Right atrium auricular region (tissue), 2 donors: ENCODE measurements at places on chromosomes 2 and 18. TPM values are rescaled to one million over a fixed set of nuclear protein-coding genes. Genes with fewer than 3 reads are reported as not detected.

FASTKD2 gene
- 45.5 TPM for total RNA-seq

TFPI gene
- total RNA-seq: 58.2 TPM

C1QL2 gene
- not detected for total RNA-seq

CAMKMT gene
- 4.6 TPM for total RNA-seq

BMP10 gene
- 1.9 TPM for total RNA-seq

SLC19A3 gene
- 1.0 TPM for total RNA-seq

GALNT3 gene
- 0.11 TPM for total RNA-seq

RAB6D gene
- total RNA-seq: not detected

ECEL1 gene
- not detected for total RNA-seq

GRCh38 chr2:13667415-13667757 is 950.6 kb downstream of the TRIB2 start:
- H3K27ac ChIP-seq: no peak overlapping the region
- no peak overlapping the region for H3K4me3 ChIP-seq
- H3K36me3 ChIP-seq: no peaks in the 10 kb centered on the region
- H3K27me3 ChIP-seq: no peaks in the 10 kb centered on the region

DNA sequence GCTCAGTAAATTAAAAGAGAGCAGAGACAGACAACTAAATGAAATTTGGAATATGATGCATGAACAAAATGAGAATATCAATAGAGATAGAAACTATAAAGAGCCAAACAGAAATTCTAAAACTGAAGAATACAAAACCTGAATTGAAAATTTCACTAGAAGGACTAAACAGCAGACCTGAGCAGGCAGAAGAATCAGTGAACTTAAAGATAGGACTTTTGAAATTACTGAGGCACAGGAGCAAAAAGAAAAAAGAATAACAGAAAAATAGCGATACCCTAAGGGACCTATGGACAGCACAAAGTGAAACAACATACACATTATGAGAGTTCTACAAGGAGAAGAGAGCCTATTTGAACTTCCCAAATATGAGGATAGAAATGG is 41.6 kb downstream of the UNC50 start:
- no peak overlapping the region for H3K4me3 ChIP-seq
- H3K27me3 ChIP-seq: no peaks in the 10 kb centered on the region
- no peak overlapping the region for H3K27ac ChIP-seq
- H3K36me3 ChIP-seq: peaks cover 11% of the 10 kb centered on the region
- DNase-seq: no peak
- no peaks in the 10 kb centered on the region for H3K4me1 ChIP-seq

- H3K27ac ChIP-seq: no peak overlapping the region
- H3K27me3 ChIP-seq: no peaks in the 10 kb centered on the region
- H3K36me3 ChIP-seq: peaks cover 85% of the 10 kb centered on the region
- H3K4me3 ChIP-seq: no peak overlapping the region
- no peaks in the 10 kb centered on the region for H3K4me1 ChIP-seq
- no peak for DNase-seq
Measured at GRCh38 chr2:190984595-190984994, 29.4 kb downstream of the STAT1 start.

- no peaks in the 10 kb centered on the region for H3K36me3 ChIP-seq
- H3K27me3 ChIP-seq: no peaks in the 10 kb centered on the region
- H3K4me3 ChIP-seq: peak within 1 kb of the TSS; percentile 51
- peak within 1 kb of the TSS; percentile 69 for H3K27ac ChIP-seq
Measured at GRCh38 chr2:27078267-27079194, at the start of gene EMILIN1. Gene EMILIN1, plus strand, starts transcription at chr2:27078615. Its CDS starts 451 bp downstream, at chr2:27079066.

DNA sequence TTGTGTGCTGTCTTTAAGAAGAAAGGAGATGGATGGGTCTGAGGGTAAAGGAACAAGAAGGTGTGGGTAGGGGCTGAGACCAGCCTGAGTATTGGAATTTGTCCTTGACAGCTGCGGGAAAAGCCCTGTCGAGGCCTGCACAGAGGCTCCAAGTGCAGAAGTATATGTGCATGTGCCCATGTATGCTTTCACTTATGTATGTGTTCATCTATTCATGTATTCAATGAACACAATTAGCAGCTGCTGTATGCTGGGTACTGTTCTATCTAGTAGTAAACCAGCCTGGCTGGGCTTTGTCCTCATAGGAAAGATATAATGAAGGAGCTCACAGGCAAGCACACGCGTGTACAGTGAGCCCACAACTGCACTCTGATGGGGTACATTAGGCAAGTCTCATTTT is 181.4 kb downstream of the CALCRL start:
- no peak overlapping the region for H3K27ac ChIP-seq
- no peaks in the 10 kb centered on the region for H3K36me3 ChIP-seq
- H3K27me3 ChIP-seq: no peaks in the 10 kb centered on the region
- H3K4me3 ChIP-seq: no peak overlapping the region

DNA sequence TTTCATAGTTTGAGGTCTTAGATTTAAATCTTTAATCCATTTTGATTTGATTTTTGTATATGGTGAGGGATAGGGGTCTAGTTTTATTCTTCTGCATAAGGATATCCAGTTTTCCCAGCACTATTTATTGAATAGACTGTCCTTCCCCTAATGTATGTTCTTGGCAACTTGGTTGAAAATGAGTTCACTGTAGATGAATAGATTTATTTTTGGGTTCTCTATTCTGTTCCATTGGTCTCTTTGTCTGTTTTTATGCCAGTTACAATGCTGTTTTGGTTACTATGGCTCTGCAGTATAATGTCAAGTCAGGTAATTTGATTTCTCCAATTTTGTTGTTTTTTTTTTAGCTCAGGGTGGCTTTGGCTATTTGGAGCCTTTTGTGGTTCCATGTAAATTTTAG is 5.9 kb downstream of the FAM171B start:
- H3K4me1 ChIP-seq: no peaks in the 10 kb centered on the region
- no peaks in the 10 kb centered on the region for H3K36me3 ChIP-seq
- no peak overlapping the region for H3K4me3 ChIP-seq
- H3K27ac ChIP-seq: no peak overlapping the region

DNA sequence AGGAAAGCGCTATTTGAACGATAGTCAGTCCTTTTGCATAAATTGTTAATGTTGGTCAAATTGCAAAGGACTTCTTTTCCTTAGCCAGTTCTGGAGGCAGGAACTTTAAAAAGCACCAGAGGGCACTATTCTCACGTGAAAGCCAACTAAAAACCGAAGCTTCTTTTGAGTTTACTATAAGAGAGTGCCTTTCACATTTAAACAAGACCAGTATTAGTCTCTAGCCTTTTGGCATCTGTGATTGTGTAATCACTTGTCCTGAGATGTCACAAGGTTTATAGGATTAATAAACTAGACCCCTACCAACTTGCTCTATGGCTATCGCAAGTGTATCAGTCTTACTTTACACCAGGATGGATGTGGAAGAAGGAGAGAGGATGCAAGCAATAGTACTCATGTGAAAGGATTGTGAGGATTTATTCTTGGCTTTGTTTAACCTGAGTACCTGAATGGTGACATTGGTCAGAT is 14.4 kb upstream of the STAT4 start:
- DNase-seq: no peak
- no peaks in the 10 kb centered on the region for H3K27me3 ChIP-seq
- H3K36me3 ChIP-seq: no peaks in the 10 kb centered on the region
- peaks cover 5% of the 10 kb centered on the region for H3K4me1 ChIP-seq

DNA sequence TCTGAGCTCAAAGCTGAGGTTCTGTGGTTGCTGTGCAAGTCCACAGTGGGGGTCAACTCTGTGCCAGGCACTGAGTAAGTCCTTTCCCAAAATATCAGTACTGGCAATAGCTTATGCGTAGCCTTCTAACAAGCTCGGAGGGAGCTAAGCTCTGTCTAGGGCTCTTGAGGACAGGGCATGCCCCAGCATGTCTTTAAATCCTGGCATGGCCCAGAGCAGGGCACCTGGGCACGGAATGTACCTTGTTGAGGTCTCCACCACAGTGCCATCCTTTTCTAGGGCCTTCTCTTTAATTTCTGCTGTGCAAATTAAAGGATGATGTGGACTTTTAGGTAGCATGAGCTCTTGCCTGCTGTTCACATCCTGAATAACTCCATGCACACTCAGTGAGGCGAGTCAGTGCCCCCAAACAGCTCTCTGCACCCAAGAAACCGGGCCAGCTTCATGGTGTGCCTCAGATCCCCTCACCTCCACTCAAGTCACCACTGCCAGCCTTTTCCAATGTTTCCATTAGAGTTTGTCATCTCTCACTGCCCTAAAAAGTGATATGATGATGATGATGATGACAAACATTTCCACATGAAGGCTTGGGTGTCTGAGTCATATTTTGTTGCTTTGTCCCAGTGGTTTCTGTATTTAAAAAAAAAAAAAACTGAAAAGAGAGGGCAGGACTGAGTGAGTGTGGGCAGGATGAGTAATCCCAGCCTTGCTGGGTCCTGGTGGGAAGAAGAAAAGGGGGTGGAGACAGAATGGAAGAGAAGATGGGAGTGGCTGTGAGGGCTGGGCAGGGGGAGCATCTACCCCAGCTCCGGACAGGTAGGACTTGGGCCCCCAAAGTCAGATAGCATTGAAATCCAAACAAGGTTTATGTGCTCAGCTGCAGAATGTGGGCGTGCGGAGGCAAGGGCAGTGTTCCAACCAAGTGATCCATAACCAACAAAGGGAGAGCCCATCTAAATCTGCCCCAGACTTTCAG is 78.9 kb downstream of the ZBTB7C start:
- H3K27me3 ChIP-seq: no peaks in the 10 kb centered on the region
- no peak overlapping the region for H3K4me3 ChIP-seq
- H3K4me1 ChIP-seq: no peaks in the 10 kb centered on the region
- no peak overlapping the region for H3K27ac ChIP-seq
- no peak for DNase-seq

- DNase-seq: no peak
- H3K4me3 ChIP-seq: no peak overlapping the region
- no peaks in the 10 kb centered on the region for H3K36me3 ChIP-seq
Measured at GRCh38 chr18:63322206-63322605, 2.6 kb upstream of the BCL2 start.

- H3K27me3 ChIP-seq: no peaks in the 10 kb centered on the region
- no peaks in the 10 kb centered on the region for H3K36me3 ChIP-seq
- no peak overlapping the region for H3K4me3 ChIP-seq
- H3K27ac ChIP-seq: no peak overlapping the region
Measured at GRCh38 chr2:167581961-167582574, 665.3 kb downstream of the STK39 start.

- DNase-seq: no peak
- H3K27ac ChIP-seq: no peak overlapping the region
- H3K36me3 ChIP-seq: no peaks in the 10 kb centered on the region
- H3K27me3 ChIP-seq: no peaks in the 10 kb centered on the region
Measured at GRCh38 chr2:239584986-239585385, 184.2 kb upstream of the HDAC4 start.

DNA sequence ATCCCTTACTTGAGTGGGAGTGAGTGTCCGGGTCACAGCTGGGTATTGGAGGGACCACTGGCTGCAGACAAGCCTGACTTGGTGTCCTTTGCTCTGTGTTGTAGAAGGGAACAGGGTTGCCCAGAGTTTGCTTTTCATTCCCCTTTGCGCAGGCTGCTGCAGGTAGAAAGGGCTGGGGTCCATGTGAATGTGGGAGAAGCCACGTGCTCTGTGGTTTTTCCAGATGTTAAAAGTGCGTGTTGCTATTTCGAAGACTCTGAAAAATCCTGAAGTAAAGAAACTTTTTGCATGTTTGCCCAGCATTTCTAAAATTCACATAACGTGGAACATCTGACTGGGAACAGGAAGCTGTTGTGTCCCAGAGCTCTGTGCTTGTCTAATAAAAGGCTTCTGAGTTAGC is 28.8 kb downstream of the GLI2 start:
- no peak overlapping the region for H3K4me3 ChIP-seq
- H3K27me3 ChIP-seq: no peaks in the 10 kb centered on the region
- no peaks in the 10 kb centered on the region for H3K4me1 ChIP-seq
- no peak for DNase-seq

DNA sequence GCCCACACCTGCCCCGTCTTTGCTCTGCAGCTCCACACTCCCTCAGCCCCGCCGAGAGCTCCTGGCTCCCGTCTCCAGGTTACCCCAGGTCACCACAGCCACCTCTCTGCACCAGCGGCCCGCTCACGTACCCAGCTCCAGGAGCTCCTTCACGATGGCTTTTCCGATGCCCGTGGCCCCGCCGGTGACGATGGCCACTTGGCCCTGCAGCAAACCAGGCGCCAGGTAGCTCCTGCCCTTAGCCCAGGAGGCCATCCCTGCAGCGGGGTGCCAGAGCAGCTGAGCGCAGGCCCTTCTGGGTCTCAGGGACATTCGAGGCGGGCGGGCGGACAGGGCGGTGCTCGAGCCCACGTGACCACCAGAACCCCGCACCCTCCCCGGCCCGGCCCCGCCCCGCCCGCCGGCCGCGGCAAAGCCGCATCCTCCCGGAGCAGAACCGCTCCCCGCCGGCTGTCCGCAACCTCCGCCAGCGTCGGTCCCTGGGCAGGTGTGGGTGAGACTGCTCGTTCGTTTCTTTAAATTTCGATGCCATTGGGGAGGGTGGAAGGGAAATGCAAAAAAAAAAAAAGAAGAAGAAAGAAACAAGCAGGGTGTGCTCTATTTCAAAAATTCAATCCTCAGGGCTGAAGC is at the start of the genes PECR and TMEM169:
PECR (minus strand) TSS at position 323 of the 630 bp plus-strand sequence; CDS start at position 255, 68 bp downstream.
TMEM169 (plus strand) TSS at position 433 of the 630 bp plus-strand sequence. CDS start 14,045 bp downstream, outside the sequence.
- no peaks in the 10 kb centered on the region for H3K36me3 ChIP-seq
- no peaks in the 10 kb centered on the region for H3K4me1 ChIP-seq
- H3K27me3 ChIP-seq: no peaks in the 10 kb centered on the region
- peak; percentile 77 for DNase-seq
- H3K27ac ChIP-seq: no peak within 1 kb of the TSS

- no peak for DNase-seq
- H3K36me3 ChIP-seq: no peaks in the 10 kb centered on the region
- peaks cover 20% of the 10 kb centered on the region for H3K4me1 ChIP-seq
- H3K4me3 ChIP-seq: no peak overlapping the region
- H3K27ac ChIP-seq: no peak overlapping the region
Measured at GRCh38 chr2:68441994-68442322, 25.1 kb downstream of the FBXO48 start.

GRCh38 chr2:239651859-239652258 is 251.0 kb upstream of the HDAC4 start:
- H3K36me3 ChIP-seq: no peaks in the 10 kb centered on the region
- DNase-seq: no peak
- no peaks in the 10 kb centered on the region for H3K4me1 ChIP-seq

DNA sequence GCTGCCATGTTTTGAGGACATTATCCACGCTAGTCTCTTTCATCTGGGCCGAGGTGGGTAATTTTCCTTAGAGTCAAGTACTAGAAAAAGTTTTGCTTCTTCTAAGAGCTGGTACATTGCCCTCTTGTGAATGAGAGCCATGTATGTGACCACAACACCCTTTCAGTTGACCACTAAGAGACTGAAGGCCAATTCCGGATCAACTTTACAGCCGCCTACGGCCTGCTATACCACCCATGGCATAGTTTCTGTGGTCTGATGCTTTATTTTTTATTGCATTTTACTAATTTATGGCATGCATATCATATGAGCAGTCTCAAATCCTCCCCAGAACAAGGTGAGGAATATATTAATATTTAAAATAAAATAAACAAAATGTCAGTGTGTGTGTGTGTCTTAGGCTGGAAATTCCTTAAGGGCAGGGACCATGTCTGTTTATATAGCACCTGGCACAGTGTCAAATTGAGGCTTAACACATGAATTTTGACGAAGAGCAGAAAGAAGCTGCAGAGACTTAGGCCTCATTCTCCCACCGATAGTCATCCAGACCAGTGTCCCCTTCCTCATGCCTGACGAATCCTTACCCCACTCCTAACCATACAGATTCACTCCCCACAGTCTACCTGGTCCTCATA is 35.4 kb downstream of the PSD4 start:
- no peaks in the 10 kb centered on the region for H3K36me3 ChIP-seq
- H3K27ac ChIP-seq: no peak overlapping the region
- H3K4me1 ChIP-seq: no peaks in the 10 kb centered on the region
- no peak for DNase-seq
- H3K4me3 ChIP-seq: no peak overlapping the region
